ENCODE measurements at places on chromosomes 4 and X.

GRCh38 chr4:42596918-42597317, 60.0 kb downstream of the ATP8A1 start:
- DNase-seq = no peak

DNA sequence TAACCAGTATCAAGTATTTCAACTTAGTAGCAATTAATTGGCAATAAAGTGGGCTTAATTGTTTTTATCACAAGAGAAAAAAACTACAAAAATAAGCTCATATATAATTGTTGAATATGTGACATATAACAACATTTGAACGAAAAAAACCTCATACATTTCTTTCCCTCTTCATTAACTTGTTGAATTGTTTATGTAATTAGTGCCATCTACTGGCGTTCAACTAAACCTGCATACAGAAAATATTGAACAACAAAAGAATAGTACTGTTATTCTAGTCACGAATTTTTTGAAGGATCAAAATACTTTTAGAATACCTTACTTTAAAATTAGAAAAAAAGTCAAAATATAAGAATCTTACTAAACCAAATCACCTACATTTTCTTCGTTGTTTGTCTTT, 586.5 kb upstream of the FTHL17 start:
- DNase-seq = no peak

- DNase-seq = no peak
Measured at GRCh38 chrX:45070116-45071007, 130.3 kb downstream of the DIPK2B start.

- DNase-seq = no peak
Measured at GRCh38 chr4:76607266-76607799, 172.3 kb downstream of the SHROOM3 start.

DNA sequence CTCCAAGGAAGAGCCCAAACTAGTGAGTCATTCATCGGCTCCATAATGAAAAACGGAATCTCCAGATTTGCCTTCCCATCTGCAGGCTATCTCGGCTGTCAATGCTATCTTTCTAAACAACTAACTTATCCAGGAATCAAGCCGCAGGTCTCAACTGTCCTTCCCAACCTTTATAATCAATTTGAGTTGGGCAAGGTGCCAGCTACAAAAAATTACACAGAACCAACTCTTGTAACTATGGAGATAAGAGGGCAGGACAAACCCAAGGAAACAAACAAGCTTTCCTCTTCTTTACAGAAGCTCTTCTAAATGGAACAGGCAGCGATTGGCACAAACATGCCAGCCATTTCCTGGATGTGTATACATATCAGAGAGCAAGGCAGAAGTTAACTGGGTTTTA, 61.2 kb upstream of the RAI2 start:
- peak; percentile 4 for DNase-seq

DNA sequence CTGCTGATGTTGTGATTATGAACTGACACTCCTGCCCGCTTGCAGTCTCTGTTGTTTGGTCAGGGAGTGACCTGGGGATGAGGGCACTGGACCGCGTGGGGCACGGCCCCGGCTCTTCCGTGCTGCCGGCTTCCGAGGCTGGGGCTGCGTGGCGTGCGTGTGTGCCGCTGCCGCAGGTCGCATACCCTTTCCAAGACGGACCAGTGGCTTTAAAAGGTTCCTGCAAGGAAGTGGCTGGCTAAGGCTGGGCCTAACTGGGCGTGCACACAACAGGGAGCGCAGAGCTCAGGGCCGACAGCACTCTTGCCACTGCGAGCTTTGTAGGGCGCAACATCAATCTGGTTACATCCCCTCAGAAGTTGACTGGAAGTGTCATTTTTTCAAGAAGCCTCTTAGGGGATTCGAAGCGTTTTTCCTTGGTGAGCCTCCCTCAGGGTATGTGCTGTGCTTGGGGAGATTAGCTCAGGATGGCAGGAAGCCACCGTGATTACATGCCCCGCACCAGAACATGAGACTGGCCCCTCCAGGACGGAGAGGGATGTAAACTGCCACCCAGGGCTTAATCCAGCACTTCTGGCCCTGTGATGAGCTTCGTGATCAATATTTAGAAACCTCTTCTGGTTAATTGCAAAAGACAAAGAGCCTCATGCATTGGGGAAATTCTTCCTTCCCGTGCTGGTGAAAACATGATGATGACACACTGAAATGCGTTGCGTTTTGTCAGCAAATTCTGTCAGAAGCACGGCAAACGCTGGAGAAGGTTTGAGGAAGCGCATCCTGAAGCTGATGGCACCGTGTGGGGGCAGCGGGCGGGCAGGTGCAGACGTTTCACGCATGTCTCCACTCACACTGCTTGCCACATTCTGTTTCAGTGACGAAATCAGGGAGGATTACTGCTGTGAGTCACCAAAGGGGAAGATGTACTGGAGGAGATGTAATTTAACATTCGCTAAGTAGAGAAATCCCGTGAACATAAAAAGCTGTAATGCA, 11.1 kb downstream of the MAEA start:
- no peak for DNase-seq

- no peak for DNase-seq
Measured at GRCh38 chrX:43121637-43122036, 343.7 kb upstream of the PPP1R2C start.

- no peak for DNase-seq
Measured at GRCh38 chr4:107740381-107740780, 20.3 kb upstream of the PAPSS1 start.

DNA sequence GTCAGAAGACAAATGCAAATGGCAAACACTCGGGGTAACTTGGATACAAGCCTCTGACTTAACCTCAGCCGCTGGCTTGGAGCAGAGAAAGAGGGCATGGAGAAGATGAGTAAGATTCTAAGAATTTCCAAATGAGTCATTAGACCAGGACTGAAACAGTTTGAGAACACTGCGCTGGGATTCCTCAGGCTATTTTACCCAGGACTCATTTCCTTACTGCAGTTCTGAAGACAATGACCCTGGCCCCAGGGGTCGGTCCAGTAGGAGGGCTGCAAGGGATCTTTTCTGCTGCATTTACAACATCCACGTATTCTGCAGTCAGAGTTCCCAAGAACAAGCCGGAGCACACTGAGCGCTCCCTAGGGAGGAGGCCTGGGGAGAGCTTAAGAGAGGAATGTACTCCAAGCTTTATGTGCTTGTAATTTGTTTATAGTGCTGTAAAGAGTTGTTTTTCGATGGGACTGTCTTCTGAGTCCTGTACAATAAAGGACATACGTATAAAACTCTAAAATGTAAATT, 27.3 kb upstream of the SORBS2 start:
- no peak for DNase-seq

DNA sequence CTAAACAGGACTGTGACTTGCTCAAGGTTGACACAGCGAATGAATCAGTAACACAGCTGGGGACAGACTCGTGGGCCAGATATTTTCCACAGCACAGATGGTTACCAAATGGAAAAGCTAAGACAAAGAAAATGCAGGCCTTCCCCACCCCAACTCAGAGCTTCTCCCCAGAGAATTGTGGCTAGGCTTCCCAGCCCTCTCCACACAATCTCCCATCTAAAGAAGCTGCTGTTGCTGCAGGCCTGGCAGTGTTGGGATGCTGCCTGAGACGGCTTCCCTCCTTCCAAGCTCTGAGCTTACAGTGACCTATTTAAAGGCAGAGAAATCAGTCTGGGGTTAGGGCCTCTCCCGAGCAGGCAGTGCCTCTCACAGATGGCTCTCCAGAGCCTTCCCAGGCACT, 46.5 kb upstream of the PGRMC1 start:
- no peak for DNase-seq

DNA sequence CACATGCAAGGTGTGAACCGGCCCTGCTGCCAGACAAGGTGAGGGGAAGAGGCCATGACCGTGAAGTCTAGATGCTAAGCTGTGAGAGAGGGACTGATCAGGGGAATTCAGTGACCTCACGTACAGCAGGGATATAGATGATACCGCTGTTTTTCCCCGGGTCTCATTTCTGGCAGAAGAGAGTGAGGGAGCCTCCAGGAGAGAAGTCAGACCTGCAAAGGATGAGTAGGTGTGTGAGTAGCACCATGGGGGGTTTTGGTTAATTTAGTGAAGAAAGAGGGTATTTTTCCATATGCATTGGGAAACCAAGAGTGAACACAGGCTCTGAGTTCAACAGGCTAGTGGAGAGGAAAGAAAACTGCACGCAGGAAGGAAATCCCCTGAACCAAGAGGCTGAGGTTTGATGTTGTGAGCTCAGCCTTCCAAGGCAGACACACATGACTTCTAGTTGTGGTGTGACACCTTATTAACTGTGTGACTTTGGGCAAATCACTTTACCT, 127.6 kb upstream of the GATB start:
- DNase-seq = no peak

GRCh38 chrX:50495616-50496015, 25.0 kb upstream of the DGKK start:
- DNase-seq = no peak

- DNase-seq = no peak
Measured at GRCh38 chr4:53015681-53016080, 153.6 kb downstream of the RASL11B start.

DNA sequence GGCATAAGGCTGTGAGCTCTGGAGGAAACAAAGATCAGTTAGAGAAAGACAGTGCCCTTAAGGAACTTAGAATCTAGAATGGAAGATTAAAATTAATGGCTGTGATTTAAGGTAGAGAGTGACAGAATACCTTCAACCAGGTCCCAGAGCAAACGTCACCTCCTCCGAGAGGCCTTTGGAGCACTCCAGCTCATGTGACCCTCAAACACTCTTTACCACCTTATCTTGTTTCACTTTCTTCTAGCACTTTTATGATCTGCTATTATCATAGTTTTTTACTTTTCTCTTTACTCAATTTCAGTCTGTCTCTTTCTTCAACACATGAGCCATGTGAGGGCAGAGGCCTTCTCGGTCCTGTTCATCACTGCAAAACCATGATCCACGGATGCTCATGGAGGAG, 187.0 kb downstream of the SMIM20 start:
- DNase-seq = no peak

GRCh38 chrX:68421636-68422035, 11.7 kb downstream of the OPHN1 start:
- DNase-seq = no peak

DNA sequence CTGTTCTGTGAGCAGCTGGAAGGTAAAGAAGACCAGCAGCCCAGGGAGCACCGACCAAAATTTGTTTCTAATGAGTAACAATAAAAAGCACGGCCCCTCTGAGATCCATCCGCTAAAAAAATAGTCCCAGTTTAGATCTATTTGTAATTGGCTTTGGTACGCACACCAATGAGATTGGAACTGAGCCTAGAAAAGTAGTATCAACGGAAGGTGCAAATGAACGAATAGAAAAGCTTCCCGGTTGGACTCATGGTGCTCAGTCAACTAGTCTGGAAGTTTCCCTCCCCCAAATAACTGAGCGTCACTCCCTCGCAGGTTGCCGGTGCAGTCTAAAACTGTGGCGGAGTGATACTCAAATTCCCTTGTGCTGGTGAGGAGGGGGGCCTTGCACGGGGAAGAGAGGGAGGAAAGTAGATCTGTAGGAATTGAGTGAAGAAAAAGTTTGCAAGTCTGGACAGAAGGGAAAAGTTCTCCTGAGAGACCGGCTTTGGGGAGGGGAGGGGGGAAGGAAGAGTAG, at the start of gene COL4A5:
COL4A5 (plus strand) TSS at position 413 of the 517 bp plus-strand sequence. CDS start 288 bp downstream, outside the sequence.
- DNase-seq = peak; percentile 78
